ENCODE measurements at places on chromosomes 12 and 14.

GRCh38 chr12:977156-977555 is 13.9 kb upstream of the ERC1 start:
- no peak for DNase-seq

DNA sequence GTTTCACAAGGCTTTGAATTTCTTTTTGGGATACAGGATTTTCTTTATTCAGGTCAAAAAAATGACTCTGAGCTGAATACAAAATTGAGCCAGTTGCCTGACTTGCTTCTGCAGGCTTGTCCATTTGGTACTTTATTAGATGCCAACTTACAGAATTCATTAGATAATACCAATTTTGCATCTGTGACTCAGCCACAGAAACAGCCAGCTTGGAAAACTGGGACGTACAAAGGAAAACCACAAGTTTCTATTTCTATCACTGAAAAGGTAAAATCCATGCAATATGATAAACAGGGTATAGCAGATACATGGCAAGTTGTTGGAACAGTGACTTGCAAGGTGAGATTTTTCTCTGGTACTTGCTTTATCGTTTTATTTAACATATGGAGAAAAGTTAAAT is 5.8 kb downstream of the AP5M1 start:
- DNase-seq: no peak

DNA sequence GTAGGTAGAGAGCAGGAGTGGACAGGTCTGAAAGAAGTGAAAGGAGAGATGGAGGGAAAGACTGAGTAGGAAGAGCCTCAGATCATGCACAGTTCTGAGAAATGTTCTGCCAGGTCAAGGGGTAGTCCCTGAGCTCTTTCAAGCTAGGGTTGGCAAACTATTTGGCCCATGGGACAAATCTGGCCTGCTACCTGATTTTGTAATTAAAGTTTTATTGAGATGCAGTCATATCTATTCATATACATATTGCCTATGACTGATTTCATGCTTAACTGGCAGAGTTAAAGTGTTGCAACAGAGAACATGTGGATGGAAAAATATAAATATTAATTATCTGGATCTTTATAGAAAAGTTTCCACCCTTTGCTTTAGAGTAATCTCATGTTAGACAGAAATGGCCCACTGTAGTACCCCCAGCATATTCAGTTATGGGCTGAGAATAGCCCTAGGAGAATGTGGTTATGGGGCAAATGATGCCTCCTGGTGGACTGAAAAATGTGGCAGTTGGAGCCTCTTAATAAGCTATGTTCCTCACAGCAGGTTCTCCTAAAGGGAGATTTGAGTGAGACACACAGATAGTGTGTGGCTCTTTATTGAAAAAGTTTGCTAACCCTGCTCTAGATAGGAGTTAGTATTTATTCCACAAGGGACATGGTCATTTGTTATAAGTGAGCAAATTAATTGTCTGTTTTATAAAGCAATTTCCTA is 476.9 kb downstream of the LRIG3 start:
- no peak for DNase-seq

DNA sequence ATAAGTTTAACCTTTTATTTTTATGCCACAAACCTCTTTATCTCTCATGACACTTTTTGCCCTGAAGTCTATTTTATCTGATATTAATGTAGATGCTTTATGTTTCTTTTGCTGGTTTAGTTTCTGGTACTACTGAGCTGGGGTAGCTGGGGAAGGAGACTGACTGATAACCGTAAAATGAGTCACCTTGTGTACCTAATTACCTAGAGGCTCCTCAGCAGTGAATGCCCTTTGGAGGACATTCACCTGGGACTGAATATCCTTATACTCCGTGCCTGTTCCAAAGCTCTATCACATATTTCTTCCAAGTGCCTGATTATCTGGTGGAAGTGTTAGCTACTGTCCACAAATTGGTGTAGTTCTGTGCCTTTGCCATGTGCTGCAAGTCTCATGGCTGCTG is 13.9 kb downstream of the ATL1 start:
- DNase-seq: no peak

- no peak for DNase-seq
These were observed 435.4 kb downstream of the EGLN3 start for GRCh38 chr14:33515441-33515840.

DNA sequence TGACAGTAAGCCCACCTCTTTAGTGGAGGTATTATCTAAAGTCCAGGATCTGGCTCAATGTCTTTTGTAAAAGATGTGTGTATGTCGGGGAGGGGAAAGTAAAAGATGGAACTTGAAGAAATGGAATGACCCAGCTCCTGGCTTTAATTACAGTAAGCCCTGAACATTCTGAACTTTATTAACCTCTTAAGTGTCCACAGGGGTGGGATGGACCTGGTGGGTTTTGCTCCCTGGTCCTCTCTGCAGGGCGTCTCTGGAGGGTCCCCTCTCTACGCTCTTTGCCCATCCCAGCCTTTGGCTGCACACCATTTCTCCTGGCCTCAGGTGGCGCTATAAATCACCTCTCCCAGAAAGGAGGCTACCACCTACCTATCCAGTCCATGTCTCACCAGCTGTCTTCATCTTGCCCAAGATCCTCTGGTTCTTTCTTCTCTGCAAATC is 3.7 kb upstream of the CISTR start:
- DNase-seq: no peak

DNA sequence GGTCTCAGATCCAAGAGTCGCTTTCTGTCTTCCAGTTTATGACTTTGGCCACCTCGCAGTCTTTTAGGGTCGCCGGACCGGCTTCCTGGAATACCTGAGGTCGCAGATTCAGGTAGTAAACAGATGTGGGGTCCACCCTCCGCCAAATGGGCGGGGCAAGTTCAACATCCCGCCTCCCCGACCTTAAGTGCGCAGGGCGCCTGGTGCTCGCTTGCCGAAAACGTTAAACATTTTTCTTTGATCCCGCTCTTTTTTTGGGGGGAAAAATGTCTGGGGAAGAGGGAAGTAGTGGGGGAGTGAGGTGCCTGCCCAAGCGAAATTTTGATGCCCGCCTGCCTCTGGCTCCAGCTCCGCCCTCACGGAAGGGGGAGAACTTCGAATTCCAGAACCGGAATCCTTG is 73.9 kb upstream of the TBX5 start:
- no peak for DNase-seq

GRCh38 chr14:60315196-60315990 is 66.4 kb downstream of the PPM1A start:
- no peak for DNase-seq

DNA sequence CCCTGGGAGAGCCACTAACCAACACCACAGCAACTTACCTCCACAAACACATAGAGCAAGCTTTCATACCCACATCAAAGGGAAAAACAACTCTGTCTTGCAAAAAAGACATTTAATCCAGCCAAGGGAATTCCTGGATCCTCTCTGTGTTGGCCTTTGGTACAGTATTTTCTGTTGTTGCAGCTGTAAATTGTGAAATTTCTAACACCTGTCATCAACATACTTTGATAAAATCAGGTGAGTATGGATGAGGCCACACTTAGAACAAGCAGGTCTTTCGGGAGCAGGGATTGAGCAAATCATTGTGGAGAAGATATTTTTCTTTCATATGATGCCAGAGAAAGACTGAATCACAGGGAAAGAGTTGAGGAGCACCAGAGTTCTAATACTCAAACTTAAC is 89.3 kb downstream of the SPTSSA start:
- DNase-seq: no peak

DNA sequence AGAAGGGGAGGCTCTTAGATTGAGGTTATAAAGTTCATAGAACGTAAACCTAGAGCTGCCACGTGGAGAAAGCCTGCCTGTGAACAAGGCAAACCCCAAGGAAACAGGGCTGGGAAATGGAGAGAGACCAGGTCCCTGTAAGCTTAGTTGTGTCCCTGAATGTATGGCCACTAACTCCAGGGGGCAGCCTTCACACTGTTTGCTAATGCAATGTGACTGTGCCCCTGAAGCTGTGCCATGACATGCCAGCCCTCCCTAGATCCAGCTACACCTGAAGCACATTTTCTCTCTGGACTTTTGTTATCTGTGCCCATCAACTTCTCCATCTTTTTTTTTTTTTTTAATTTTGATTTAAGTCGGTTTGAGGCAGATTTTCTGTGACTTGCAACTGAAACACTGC is 60.6 kb upstream of the TMCC3 start:
- no peak for DNase-seq

DNA sequence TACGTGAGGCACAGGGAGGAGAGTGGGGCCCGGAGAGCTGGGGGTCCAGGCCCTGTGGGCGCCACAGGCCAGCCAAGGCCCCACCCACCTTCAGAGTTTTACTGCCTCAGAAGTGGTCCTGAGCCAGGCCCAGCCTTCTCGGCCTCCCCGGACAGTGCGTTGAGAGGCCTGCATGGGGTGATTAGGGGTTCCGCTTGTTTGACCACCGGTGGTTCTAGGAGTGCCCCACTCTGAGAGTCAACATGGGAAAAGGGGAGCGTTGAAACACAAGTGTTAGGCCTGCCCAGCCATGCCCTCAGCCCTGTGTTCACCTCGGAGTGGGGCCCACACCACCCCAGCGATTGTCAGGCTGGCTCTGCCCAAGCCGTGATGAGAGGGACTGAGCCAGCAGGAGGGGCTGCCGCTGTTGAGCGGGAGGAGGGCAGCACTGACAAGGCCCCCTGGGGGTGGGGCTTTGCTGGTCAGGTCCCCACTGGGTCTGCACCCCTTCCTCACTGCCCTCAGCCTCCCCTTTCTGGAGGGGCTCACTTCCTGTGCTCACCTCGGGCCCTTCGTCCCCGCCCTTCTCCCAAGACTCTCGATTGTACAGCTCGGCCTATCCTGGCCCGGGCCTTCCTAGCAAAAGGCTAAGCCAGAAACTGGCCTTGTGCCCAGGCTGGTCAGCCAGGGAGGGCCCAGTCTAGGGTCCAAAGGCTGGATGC is 4.8 kb downstream of the CKB start:
- DNase-seq: no peak

- DNase-seq: no peak
These were observed 365 bp upstream of the TPI1 start for GRCh38 chr12:6866920-6867412.

DNA sequence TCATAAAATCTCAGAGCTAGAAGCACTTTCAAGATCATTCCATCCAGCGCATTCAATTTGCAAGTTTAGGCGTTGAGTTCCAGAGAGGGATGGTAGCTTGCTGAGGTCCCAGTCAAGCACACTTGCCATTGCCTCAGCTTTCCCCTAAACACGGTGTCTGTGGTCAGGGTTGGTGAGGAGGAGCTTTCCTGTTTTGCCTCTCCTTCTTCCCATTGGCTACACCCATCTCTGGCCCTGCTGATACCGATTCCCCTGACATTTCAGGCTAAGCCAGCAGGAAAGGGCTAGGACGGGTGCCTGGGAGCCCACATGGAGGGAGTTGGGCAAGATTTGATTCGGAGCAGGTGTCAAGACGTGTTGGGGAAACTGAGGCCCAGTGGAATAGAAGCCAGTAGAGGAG is 9.1 kb downstream of the NFATC4 start:
- no peak for DNase-seq

GRCh38 chr14:60722357-60723115 is 1.6 kb downstream of the SIX4 start:
- no peak for DNase-seq

DNA sequence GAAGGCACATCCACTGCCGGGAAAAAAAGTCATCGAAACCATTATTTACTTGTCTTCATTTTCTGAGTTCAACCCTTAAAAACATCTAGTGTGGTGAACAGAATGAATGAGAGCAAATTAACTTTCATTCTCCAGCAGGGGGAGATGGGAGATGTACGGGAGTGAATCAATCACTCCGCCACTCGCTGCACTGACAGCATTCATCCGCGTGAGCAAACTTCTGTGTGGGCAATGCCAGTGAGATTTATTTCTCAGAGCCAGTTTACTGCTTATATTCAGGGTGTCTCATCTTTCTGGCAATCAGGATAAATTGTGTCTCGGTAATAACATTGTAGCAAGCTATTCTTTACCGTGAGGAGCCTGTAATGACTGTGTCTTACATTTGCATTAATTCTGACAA is 463.6 kb upstream of the MIS18BP1 start:
- no peak for DNase-seq

DNA sequence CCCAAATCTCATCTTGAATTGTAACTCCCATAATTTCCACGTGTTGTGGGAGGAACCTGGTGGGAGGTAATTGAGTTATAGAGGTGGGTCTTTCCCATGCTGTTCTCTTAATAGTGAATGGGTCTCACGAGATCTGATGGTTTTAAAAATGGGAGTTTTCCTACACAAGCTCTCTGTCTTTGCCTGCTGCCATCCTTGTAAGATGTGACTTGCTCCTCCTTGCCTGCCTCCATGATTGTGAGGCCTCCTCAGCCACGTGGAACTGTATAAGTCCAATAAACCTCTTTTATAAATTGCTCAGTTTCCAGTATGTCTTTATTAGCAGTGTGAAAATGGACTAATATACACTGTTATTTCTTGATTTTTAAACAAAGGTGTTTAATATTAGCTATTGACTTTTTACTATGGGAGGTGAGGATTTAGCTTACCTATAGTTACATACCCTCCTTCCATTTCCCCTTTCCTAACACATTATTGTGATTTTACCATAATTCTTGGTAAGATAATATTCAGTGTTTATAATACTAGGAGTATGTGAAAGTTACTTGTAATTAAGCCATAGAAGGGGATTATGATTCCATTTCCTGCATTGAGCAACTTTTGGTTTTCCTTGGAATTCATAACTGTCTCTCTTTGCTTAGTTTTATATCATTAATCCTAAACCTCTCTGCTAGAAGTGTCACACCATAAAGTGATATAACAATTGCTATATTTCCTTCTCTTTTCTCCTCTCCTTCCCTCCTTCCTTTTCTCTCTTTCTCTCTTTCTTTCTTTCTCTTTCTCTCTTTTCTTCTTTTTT is 151.0 kb upstream of the KRAS start:
- no peak for DNase-seq

- DNase-seq: no peak
These were observed 130.4 kb downstream of the BRMS1L start for GRCh38 chr14:35956376-35957085.

GRCh38 chr14:105929327-105930081 is 403.1 kb downstream of the TMEM121 start:
- no peak for DNase-seq

- DNase-seq: no peak
These were observed 160.5 kb upstream of the DIO3 start for GRCh38 chr14:101400830-101401229.

DNA sequence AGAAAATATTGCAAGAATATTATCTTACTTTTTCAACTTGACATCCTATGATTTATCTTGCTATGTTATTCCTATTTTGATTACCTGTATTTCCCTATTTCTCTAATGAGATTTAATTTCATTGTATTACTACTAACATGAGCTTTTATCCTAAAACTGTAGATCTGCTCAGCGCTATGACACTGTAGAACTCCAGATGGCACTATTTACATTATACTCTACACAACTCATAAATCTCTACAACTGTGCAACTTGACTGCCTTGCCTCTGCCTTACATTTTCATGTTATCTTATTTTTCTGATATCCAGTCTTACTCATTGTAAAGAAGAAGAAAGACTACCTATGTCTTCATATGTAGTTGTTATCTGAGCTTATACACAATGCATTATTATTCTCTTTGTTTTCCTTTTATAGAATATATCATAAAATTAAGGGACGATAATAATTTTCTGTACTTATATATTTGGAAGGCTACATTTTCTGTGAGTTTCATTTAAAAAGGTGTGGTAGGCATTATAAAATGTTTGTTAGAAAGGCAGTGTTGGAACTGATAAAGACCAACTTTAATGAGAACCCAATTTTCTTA is 24.1 kb downstream of the NUP37 start:
- no peak for DNase-seq

All from stimulated activated CD8-positive, alpha-beta memory T cell treated with anti-CD3 and anti-CD28 coated beads, Interleukin-15, amount 100 ng/mL, for 4 hours (primary cell).